Activated CD4-positive, alpha-beta T cell treated with anti-CD3 and anti-CD28 coated beads, Interleukin-2, amount 10 ng/mL, durations not matched to agents 24 days and 14 days (primary cell): ENCODE measurements at places on chromosomes 7 and 10. TPM values are rescaled to one million over a fixed set of nuclear protein-coding genes. Genes with fewer than 3 reads are reported as not detected.

- DNase-seq = no peak
These were observed 72.3 kb downstream of the PRR15 start for GRCh38 chr7:29636009-29636351.

DNA sequence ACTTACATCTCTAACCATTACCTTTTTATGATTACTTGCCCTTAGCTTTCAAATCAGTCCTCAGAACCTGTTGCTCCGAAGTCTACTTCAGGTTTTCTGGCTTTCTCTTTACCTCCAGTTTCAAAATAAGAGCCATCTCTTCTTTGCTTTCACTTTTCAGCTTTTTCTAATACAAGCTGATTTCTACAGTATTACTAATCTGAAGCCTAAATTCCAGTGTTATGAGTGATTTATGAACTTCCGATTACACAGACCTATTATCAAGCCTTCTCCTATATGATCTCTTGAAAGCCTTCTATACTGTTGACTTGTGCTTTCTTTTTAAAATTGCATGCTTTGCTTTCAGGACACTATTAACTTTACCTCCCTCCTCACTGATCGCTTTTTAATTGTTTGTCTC is 1307.8 kb upstream of the CELF2 start:
- no peak for DNase-seq

DNA sequence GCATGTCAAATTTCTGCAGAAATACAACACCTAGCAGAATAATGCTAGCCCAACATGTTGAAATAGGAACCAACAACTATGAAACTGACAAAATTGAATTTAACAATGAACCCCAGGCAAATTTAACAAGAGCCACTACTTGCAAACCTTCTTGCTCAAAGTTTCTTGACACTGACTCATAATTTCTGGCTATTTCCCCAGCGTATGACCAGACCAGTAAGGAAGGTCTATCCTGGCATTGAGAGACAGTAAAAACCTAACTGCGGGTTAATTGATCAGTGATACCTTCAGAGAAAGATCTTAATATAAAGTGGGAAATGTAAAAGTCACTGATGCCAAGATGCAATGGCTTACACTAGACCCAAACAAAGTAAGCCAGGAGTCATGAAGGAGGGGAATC is 510.1 kb downstream of the ARL4A start:
- DNase-seq = no peak

DNA sequence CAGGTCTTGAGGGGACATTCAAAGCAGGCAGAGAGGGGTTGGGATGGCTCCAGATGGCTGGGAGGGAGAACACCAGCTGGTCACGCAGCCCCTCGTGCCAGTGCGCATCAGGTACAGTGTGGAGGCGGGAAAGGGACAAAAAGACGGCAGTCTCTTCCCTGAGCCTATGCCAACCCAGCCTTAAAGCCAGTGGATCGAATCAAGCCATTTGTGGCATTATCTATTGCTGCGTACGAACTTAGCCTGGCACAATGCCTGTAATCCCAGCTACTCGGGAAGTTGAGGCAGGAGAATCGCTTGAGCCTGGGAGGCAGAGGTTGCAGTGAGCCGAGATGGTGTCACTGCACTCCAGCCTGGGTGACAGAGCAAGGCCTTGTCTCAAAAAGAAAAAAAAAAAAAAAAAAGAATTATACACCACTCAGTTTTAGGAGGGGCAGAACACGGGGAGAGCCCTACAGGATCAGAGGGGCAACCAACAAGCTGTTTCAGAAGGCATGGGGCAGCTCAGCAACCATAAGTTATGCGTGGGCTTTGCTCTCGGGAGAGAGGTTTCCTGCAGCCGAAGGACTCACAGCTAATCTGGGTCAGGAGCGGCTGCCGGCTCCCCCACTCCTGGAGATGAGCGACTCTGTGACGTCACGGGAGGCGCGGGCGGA is 356 bp upstream of the NDUFB2 start:
- no peak for DNase-seq

- no peak for DNase-seq
These were observed 170.7 kb downstream of the NEBL start for GRCh38 chr10:20726381-20726780.

The PRKCQ gene
- 36.0 TPM in 2 replicates for total RNA-seq

The HABP2 gene
- not detected in 2 replicates for total RNA-seq
